ENCODE measurements at places on chromosomes 1 and 21.

- no peak for DNase-seq
Observed at GRCh38 chr1:179129702-179130473, 48.0 kb downstream of the TOR3A start.

- no peak for DNase-seq
Observed at GRCh38 chr1:206005234-206005633, 2.0 kb upstream of the RAB7B start.

- DNase-seq = no peak
Observed at GRCh38 chr21:45303091-45303615, 15.5 kb upstream of the POFUT2 start.

GRCh38 chr1:21629971-21630370 is 39.2 kb downstream of the RAP1GAP start:
- no peak for DNase-seq

GRCh38 chr1:239174880-239175279 is 211.5 kb upstream of the CHRM3 start:
- DNase-seq = no peak

GRCh38 chr21:42252778-42253340 is 33.9 kb downstream of the ABCG1 start:
- no peak for DNase-seq

GRCh38 chr1:182397653-182398393 is 2.6 kb downstream of the TEDDM1 start:
- no peak for DNase-seq

DNA sequence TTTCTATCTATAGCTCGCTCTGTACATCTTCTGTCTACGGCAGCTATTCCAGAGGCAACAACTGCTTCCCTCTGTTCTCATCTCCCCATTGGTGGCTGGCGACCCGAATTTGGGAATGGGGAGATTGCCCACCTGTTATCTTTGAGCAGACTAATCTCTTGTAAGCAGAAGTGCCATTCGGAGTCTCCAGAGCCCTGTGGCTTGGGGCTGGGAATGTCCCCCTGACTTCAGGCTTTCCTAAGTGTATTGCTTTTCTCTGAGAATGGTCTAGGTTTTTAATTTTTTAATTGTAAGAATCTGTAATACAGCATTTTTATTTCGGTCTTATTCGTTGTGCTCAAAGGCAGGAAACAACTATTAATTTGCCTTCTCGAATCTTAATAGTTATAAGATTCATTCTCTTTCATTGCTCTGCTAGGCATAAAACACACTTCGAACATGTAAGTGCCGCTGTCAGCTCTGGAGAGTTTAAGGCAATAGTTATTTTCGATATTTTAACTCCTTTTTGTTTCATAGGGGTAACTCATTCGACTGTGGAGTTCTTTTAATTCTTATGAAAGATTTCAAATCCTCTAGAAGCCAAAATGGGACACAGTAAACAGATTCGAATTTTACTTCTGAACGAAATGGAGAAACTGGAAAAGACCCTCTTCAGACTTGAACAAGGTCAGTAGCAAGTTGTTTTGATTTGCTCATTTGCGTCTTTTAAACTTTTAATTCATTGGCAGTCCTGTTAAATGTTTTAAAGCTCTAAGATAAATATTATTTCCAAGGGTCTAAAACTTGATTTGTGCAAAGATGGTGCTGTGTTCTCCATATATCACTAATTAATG is 514 bp downstream of the AGL start:
- DNase-seq = no peak

- DNase-seq = no peak
Observed at GRCh38 chr1:16253332-16253922, 16.4 kb upstream of the CPLANE2 start.

GRCh38 chr1:231899713-231900435 is 273.3 kb downstream of the DISC1 start:
- DNase-seq = no peak

GRCh38 chr1:6028042-6028850 is 17.4 kb upstream of the KCNAB2 start:
- no peak for DNase-seq

GRCh38 chr1:22750685-22751051 is 40.0 kb downstream of the EPHB2 start:
- no peak for DNase-seq

DNA sequence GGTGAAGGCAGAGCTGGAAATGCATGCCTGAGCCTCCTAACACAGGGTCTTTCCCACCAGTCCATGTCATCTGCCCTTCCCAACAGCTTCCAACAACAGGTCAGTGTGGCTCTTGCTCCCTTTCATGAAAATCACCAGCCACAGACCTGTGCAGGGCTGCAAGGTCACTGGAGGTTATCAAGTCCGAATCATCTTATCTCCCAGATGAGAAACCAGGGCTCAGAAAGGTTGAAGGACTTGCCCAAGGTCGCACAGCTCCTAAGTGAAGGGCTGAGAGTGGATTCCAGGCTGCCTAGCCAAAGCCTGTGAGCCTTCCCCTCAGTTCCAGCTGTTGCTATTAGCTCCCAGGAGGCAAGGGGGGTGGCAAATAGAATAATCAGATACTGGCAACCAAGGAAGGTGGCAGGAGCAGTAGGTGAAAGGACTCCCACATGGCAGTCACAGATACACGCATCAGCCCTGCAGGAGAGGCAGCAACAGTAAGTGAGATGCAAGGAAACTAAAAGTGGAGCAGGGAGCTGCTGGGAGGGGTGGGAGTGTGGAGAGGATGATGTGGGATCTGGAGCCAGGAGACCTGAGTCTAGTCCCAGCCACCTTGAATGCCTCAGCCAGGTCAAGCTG is 74.2 kb downstream of the SSBP3 start:
- no peak for DNase-seq

GRCh38 chr1:2233997-2234761 is 6.1 kb downstream of the SKI start:
- DNase-seq = no peak

GRCh38 chr1:117970252-117970651 is 40.7 kb downstream of the WDR3 start:
- no peak for DNase-seq

DNA sequence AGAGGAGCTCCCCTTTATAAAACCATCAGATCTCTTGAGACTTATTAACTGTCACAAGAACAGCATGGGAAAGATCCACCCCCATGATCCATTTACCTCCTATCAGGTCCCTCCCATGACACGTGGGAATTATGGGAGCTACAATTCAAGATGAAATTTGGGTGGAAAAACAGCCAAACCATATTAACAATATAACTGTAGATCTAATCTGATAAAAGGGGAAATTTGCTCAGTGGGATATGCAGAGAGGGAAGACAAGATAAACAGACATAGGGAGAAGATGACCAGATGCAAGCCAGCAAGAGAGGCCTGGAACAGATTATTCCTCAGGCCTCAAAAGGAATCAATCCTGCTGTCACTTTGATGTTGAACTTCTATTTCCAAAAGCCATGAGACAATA is 841.5 kb downstream of the LRRIQ3 start:
- DNase-seq = no peak

- DNase-seq = no peak
Observed at GRCh38 chr1:153434746-153435455, 18.6 kb downstream of the S100A7A start.

GRCh38 chr1:24827379-24828135 is 82.3 kb downstream of the CLIC4 start:
- no peak for DNase-seq

GRCh38 chr1:205309741-205310140 is 11.8 kb downstream of the NUAK2 start:
- no peak for DNase-seq

- DNase-seq = no peak
Observed at GRCh38 chr1:94562519-94563260, 21.1 kb upstream of the F3 start.

DNA sequence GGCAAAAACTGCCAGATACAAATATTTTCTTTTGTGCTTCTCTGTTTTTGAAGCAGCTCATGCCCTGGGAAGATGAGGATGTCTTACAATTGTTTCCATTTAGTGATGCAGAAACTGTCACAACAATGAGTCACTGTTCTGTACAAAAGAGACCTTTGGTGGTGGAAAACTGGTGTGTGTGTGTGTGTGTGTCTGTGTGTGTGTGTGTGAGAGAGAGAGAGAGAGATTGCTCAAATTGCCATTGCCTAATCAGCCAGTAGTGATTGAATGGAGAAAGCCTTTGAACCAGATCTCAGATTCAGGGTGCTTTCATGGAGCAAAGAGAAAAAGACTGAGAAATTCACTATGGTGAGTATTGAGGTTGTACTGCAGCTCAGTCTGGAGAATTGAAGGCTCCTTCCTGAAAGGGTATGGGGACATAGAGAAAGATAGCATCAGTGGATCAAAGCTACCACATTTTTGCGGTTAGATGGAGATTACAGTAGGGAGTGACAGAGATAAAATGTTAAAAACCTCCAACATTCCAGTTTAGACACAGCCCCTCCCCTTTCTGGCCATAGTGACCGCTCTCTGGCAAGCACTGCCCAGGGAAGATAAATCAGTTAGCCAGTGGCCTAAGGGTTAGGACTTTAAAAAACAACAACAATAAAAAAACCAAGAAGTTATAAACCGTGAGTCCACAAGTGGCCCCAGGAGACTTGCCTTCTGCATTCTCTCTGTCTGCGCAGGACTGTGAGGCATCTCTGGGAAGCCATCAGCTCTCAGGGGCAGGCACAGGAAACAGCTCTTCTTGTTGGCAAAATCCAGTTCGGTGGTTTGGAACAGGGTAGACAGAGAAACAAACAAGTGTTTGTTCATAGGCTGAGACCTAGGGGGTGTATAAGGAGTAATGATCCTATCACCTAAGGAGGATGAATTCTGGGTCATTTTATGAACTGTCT is 406.5 kb downstream of the DUSP10 start:
- no peak for DNase-seq

All from HAP-1 (cell line).